Activated T-cell treated with anti-CD3 and anti-CD28 coated beads, Interleukin-2, amount 50 U/mL, for 72 hours (primary cell): ENCODE measurements at places on chromosomes 5 and 9. TPM values are rescaled to one million over a fixed set of nuclear protein-coding genes. Genes with fewer than 3 reads are reported as not detected.

Gene TPPP
- 0.29 TPM for total RNA-seq

Gene DCTN4
- total RNA-seq = 58.1 TPM

Gene ORM1
- total RNA-seq = not detected

Gene CTSV
- total RNA-seq = 4.3 TPM

Gene SAXO1
- not detected for total RNA-seq

DNA sequence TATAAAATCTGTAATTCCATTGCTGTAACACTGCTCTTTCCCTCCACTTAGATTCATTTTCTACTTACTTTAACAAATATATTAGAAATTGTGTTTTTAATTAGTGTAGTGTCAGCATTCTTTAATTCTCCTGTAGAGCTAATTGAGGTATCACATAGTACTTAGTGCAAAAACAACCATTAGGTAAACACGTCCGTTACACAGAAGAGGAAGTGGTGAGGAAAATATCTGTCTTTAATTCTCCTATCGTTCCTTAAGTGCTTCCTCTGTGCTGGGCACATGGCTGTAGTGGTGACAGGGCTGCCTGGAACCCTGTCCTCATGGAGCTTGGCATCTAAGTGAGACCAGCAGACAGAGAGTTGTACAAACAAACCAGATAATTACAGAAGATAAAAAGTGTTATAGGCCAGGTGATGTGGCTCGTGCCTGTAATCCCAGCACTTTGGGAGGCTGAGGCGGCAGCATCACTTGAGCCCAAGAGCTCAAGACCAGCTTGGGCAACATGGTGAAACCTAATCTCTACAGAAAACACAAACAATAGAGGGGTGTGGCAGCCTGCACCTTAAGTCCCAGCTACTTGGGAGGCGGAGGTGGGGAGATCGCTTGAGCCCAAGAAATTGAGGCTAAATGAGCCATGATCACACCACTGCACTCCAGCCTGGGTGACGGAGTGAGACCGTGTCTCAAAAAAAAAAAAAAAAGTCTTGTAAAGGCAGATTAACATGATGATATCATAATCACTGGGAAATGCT, 36.4 kb downstream of the PARP8 start:
- DNase-seq = no peak

DNA sequence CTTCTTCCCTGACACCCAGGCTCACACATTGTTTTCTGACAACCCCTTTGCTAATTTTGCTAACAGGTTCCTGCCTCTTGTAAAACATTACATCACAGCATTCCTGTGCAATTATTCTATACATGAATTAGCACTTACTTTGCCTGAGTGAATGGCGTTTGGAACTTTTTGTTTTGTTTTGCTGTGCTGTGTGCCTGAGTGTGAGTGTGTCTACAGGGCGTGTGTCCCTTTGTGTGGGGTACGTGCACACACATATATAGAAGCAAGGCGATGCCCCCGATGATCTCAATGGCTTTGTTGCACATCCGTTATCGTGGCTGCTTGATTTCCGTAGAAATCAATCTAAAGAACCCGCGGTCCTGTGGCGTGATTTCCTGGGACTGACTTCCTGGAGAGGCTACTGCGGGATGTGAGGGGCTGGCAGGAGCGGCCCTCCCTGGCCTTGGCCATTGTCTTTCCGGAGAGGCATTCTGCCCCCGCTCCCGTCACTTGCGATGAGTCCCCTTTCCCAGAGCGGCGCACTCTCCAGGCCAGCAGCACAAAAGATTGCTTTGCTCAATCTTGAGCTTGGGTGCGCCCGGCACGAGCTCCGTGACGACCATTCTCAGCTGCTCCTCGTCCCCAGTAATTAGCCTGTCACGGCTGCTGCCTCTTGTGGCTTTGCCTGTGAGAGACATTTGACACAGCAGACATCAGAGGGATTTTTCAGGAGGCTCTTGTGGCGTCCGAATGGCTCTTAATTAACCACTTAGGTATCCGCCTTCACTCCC, 398.1 kb upstream of the IRX1 start:
- DNase-seq = no peak

DNA sequence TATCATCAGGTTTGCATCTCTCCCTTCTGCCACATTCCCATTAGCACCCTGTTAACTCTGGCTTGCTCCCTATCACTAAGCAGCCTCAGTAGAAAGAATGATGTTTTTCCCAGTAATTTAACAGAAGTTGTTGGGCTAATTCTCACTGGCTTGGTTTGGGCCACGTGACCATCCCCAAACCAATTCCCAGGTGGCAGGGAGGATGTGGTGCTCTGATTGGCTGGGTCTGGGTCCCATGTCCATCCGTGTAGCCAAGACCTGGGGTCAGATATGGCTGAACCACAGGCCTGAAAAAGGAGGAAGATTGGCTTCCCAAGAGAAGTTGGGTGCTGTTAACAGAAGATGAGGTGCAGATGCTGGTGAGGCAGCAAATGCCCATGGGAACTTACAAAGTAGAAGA, 122.0 kb downstream of the BOD1 start:
- no peak for DNase-seq

DNA sequence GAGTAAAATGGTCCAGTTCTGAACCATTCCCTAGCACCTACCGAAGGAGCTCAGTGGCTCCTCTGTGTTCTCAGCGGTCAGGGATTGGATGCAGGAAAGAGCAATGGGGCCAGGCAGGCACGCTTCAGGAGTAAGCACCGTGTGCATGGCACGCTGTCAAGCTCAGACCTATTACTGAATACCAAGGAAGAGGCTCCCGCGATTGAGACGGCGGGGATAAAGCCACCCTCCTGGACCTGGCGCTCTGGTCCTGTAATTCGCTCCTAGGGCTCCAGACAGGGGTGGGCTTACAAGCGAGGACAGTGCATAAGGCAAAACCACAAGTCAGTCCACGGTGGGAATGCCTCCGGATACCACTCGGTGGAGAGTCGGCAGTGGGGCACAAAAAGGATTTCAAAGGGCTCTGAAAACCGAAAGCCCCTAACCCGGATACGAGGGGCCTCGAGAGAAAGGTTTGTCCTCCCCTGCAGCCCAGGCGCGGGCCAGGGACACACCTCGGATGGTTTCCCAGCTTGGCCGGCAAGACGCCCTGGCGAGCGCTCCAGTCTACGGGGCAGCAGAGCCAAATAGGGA, 988 bp downstream of the OXCT1 start:
- peak; percentile 29 for DNase-seq

- no peak for DNase-seq
Observed at GRCh38 chr5:579211-579610, 32.9 kb upstream of the CEP72 start.

- no peak for DNase-seq
Observed at GRCh38 chr5:7904170-7904569, 35.2 kb downstream of the MTRR start.

DNA sequence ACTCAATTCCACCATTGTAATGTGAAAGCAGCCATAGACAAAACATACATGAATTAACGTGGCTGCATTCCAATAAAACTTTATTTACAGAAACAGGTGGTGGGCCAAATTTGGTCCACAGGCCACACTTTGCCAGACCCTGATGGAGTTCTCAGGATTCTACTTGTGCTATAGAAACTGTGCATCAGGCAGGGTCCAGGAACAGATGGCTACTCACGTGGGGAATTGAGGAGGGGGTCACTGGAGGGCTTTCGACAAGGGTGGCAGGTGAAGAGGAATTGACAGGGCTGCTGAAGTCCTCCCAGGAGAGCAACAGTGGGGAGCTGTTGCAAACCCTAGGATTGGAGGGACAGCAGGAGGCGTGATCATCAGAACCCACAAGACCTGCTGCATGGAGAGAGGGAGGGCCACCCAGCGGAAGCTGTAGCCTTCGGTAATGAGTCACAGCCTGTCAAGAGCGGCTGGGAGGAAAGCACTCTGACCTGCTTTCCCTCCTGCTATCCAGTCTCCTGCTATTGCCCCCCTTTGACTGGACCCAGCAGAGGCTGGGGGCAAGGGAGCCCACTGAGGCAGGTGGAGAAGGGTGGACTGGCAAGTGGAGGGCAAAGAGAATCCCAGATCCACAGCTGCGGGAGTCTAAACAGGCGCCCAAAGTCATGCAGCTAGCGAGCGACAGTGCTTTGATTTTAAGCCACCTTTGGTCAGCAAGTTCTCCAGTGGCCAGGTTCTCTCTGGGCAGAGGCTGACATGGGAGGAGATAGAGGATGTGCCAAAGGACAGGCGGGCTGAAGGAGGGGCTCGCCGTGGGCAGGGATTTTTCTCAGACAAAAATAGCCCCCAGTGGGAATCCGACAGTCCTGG, 138.3 kb upstream of the SMIM23 start:
- no peak for DNase-seq

GRCh38 chr5:55231919-55232270, 1.5 kb downstream of the CCNO start:
- no peak for DNase-seq

GRCh38 chr9:4904322-4905134, 80.5 kb upstream of the JAK2 start:
- DNase-seq = no peak

DNA sequence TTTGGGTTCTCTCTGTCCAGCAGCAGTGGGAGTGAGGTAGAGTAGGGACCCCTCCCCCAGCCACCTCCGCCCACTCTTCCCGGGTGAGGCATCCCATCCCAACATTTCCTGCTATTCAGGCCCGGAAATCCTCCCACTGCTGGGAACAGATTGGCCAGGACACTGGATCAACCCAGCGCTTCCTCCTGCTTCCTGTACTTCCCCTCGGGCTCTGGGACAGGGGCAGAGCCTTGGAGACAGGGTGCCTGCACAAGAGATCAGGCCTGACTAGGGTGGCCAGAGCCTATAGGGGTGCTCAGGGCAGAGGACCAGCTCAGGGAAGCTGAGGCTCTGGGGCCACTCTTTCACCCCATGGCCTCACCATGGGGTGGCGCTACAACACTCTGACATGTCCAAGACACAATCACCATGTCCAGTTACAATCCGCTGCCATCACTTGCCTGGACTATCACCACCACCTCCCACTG, 14.5 kb downstream of the SH2D3C start:
- DNase-seq = no peak

- peak; percentile 67 for DNase-seq
Observed at GRCh38 chr5:173329491-173330337, 1.5 kb upstream of the STC2 start.

DNA sequence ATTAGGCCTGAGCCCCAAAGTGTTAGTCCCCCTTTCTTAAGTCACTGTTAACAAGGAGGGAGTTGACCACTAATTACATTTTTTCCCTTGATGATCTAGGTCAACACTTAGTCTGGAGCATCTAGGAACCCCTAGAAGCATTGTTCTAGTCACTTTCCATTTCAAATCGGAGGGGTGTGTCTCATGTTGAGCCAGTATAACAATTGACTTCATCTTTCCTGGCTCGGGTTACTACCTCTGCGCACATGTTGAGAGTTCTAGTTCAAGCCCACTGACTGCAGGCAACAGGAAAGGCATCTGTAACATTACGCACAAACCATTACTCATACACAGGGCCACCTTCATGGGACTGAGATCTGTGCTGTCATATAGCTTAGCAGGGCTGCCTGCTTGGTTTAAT, 164.9 kb downstream of the NTRK2 start:
- DNase-seq = no peak

DNA sequence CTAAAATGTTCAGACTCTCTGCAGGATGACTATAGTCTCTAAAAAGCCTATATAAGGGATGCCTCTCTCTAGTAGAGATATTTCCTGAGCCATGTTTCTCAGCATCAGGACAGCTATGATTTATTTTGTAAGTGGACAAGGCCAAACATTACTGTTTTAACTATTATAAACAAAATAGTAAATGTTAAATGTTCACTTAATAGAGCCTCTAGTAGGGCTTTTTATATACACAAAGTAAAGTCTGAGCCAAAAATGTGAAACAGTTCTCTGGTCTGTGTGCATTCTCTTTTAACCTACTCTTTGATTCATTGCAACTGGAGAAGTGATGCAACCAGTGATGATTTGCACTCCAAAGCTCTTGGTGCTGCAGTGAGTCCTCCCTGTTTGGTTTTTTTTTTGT, 220.5 kb downstream of the GDNF start:
- DNase-seq = no peak

DNA sequence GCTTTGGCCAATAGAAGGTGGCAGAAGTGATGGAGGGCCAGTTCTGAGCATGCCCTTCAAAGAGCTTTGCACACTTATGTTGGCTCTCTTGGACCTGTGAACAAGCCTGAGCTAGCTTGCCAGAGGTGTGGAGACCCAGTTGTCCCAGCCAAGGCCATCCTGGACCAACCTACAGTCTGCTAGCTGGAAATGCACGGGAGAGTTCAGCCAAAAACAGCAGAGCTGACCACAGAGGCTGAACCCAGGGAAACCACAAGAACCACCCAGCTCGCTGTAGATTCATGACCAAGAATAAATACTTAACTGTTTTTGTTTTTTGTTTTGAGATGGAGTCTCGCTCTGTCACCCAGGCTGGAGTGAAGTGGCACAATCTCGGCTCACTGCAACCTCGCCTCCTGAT, 65.4 kb upstream of the HAND1 start:
- DNase-seq = no peak

DNA sequence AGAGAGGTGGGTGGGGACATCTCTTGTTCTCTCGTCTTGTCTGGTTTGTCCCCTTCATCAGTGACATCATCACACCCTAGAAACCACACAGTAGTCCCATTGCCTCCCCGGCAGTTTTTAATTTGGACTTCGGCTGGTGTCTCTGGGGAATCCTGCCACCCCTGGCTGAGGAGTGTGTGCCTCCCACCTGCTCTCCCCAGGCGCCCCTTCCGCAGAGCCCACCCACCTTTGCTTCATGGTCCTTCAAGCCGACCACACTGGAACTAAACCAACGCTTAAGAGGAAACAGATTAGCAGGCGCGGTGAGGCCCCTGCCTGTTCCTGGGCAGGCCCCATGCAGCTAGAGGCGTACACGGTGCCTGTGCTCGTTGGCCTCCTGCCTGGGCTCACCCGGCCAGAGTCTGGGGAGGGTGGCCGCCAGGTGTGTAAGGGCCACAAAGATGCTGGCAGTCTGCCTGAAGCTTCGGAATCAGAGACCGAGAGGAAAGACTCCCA, 107.6 kb upstream of the SPRY4 start:
- DNase-seq = peak; percentile 53

- DNase-seq = peak; percentile 34
Observed at GRCh38 chr5:138981586-138981985, 106.5 kb upstream of the LRRTM2 start.

GRCh38 chr5:66021585-66021984, 95.2 kb downstream of the ERBIN start:
- no peak for DNase-seq

GRCh38 chr5:180599590-180599914, 8.3 kb upstream of the SCGB3A1 start:
- DNase-seq = no peak

- DNase-seq = no peak
Observed at GRCh38 chr9:14315875-14316601, 2.1 kb upstream of the NFIB start.

DNA sequence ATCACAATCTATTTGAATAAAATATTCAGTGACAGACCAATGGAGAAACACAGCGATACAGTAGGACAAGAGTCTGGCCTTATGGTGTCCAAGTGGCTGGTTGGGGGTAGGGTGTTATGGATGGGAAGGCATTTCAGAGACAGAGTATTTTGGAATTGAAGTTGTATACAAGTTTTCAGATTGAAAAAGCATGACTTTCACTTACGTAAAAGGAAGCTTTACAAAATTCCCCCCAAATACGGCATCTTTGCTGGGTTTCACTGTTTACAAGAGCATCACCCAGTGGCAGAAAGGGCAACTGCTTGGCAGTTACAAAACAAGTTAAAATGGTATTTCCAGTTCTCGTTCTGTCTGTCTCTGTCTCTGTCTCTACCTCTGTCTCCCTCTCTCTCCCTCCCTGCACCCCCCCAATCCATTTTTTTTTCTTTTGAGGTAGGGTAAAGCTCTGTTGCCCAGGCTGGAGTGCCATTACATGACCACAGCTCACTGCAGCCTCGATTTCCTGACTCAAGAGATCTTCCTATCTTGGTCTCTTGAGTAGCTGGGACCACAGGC, 86.2 kb downstream of the PTPN3 start:
- DNase-seq = peak; percentile 60

- DNase-seq = peak; percentile 47
Observed at GRCh38 chr9:89606049-89606623, 1.3 kb downstream of the GADD45G start.
